M059J (cell line): ENCODE measurements at places on chromosomes 5 and 9. TPM values are rescaled to one million over a fixed set of nuclear protein-coding genes. Genes with fewer than 3 reads are reported as not detected.
A peak's percentile ranks its signal among the peaks of the same experiment; 100 is the strongest.

Gene TERT
- total RNA-seq: 0.62 TPM in 1 of 2 replicates, not detected in the other

Gene TMEM174
- total RNA-seq: not detected in 2 replicates

Gene SLC27A4
- 21.3 and 23.7 TPM in 2 replicates for total RNA-seq

Gene TSSK1B
- not detected in 2 replicates for total RNA-seq

GRCh38 chr5:14276380-14276779, 133.2 kb downstream of the TRIO start:
- no peak for DNase-seq

DNA sequence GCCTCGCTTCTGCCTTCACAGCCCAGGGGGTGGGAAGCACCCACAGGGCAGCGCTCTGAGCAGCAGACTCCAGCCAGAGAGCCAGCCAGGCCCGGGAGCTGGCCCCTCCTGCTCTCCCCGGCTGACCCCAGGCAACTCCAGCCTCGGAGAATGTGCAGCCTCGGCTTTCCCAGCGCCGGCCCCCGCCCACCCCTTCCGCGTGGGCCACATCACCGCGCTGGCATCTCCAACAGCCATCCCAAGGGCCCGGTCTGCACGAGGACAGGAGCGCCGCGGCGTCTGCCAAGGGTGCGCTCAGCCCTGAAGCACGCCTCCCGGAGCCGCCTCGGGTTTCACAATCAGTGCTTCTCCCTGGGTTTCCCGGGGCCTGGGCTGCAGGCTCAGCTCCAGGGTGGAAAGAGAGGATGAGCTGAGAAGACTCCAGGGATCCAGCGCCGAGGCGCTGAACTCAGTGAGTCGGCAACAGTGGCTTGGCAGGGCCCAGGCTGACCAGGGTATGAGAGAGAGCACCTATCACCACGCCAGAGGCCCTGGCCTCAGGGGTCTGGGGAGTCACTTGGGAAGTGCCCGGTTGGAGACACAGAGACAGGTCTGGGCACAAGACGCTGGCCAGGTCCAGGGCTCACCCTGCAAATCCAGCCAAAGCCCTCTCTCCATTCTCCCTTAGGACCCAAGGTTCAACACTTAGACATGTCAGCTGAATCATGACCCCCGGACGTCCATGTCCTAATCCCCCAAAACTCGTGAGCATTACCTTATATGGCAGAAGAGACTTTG, 79.6 kb downstream of the ADAMTS2 start:
- DNase-seq: peak; percentile 93

Gene SMIM3
- 73.1 and 92.7 TPM in 2 replicates for total RNA-seq

DNA sequence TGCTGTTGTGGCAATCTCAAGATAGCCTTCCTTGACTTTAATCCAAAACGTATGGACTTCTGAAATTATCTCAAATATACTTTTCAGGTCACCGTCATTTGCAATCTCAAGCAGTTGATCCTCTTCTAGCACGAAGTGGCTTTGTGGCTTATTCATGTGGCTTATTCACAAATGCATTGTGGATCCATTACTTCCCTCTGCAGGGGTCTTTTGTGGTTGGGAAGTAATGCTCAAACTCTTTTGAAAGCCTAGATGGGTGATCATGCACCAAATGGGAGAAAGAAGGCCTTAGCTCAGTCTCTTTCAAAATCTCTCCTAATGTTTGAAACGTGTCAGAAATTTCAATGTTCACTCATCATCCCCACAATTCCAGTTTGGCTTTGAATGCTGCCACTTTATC, 597.2 kb upstream of the CDH10 start:
- no peak for DNase-seq

Gene LPAR1
- total RNA-seq: 33.3 and 33.8 TPM in 2 replicates

GRCh38 chr9:34562135-34562745, 27.3 kb downstream of the CNTFR start:
- DNase-seq: no peak

- peak; percentile 81 for DNase-seq
Measured at GRCh38 chr5:137199966-137200365, 299.2 kb downstream of the SPOCK1 start.

- DNase-seq: no peak
Measured at GRCh38 chr9:7500521-7500920, 299.1 kb downstream of the DMAC1 start.

Gene MYOT
- total RNA-seq: not detected in 2 replicates

DNA sequence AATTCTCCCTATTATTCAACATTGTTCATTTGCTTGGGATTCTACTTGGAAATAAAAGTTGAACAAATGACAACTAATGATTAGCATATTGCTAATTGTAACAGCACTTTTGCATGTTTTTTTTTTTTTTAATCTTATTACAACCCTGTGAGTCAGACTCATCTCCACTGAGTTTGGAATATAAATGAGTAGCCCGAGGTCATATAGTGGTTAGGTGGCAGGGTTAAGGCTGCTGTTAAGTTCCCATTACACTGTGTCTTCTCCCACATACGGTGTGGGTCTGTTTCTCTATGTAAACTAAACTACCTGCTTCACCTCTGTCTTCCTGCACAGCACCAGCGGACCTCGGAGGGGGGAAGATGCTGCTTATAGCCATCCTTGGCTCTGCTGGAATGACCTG, 92.4 kb downstream of the EQTN start:
- DNase-seq: peak; percentile 86

GRCh38 chr5:9920697-9921096, 290.5 kb upstream of the TAS2R1 start:
- no peak for DNase-seq

Gene TMEM252
- total RNA-seq: not detected in 2 replicates

DNA sequence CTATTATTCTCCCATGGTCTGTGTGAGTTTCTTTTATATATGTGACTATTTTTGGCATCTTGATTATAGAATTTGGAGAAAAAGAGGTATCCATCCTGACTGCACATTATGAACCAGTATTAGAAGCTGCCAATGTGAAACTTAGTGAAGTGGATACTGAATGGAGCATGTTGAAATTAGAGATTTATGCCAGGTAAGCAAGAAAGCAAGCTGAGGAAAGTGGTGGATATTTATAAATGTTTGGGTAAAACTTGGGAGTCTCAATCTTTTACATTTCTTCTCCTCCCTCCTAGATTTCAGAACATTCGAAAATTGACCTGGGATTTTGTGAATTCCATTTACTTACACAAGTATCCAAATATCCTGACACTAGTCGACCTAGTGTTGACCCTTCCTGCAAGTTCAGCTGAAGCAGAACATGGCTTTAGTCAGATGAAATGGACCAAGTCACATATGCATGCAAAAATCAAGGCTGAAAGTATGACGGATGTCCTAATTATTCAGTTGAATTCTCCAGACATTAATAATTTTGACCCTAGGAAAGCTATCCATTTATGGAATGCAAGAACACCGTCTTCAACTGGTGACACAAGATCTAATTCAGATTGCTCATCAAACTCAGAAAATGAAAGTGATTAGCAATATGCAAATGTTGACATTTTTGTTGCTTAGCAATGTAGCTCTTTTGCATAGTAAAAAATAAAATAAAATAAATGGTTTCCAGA, 66.8 kb upstream of the IL7R start:
- DNase-seq: peak; percentile 55

Gene OMD
- total RNA-seq: not detected in 2 replicates

DNA sequence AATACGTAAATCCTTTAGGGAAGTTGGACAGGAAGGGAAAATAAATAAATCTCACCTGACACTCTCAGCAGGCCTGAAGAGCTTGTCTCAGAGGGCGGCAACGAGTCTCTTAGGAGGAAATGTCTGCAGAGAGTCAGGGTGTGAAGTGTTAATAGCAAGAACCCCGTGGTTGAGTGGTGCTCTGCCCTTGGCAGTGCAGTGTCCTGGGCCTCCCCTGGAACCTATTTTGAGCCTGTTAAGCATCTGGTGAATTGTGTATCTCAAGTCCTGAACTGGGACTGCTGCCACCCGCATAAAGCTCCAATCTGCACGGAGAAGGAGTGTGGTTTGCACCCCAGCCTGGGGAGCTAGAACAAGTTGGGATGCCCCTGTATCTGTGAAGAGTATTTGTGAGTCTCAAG, 211.8 kb downstream of the GOLPH3 start:
- no peak for DNase-seq

Gene CDO1
- total RNA-seq: 0.05 and 0.74 TPM in 2 replicates

Gene C7
- total RNA-seq: 0.84 and 7.4 TPM in 2 replicates

Gene CCDC171
- 0.66 and 1.8 TPM in 2 replicates for total RNA-seq

Gene CNTFR
- 0.05 and 0.07 TPM in 2 replicates for total RNA-seq

GRCh38 chr5:126186210-126186609, 237.0 kb upstream of the GRAMD2B start:
- DNase-seq: no peak

- no peak for DNase-seq
Measured at GRCh38 chr9:119852390-119852789, 483.2 kb upstream of the BRINP1 start.

Gene QRFP
- not detected in 2 replicates for total RNA-seq

GRCh38 chr9:129932303-129933151, 97.3 kb downstream of the USP20 start:
- DNase-seq: no peak

Gene MYOZ3
- total RNA-seq: 0.25 and 0.34 TPM in 2 replicates

GRCh38 chr9:15178631-15179030, 128.4 kb downstream of the TTC39B start:
- no peak for DNase-seq

GRCh38 chr9:122192261-122192875, 32.7 kb downstream of the MORN5 start:
- no peak for DNase-seq

- DNase-seq: peak; percentile 69
Measured at GRCh38 chr5:13932561-13932960, 11.9 kb downstream of the DNAH5 start.

DNA sequence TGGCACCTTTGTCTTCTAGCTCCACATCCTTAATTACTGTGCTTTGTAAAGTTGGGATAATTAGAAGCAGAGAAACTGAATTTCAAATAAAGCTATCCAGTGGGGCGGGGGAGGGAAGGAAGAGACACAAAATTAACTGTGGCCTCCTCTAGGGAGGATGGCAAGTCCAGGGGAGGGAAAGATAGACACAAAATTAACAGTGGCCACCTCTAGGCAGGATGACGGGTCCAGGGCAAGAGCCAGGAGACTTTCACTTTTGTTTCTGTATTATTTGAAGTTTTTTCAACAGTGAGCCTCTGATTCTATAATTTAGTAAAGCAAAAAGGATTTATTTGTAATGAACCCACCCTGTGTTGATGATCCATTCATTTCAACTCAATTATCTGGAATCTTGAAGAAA, 335.9 kb downstream of the MSX2 start:
- peak; percentile 26 for DNase-seq

Gene CARTPT
- not detected in 2 replicates for total RNA-seq

Gene PCDHA4
- not detected in 2 replicates for total RNA-seq

- DNase-seq: no peak
Measured at GRCh38 chr9:23321049-23321448, 505.0 kb downstream of the ELAVL2 start.

DNA sequence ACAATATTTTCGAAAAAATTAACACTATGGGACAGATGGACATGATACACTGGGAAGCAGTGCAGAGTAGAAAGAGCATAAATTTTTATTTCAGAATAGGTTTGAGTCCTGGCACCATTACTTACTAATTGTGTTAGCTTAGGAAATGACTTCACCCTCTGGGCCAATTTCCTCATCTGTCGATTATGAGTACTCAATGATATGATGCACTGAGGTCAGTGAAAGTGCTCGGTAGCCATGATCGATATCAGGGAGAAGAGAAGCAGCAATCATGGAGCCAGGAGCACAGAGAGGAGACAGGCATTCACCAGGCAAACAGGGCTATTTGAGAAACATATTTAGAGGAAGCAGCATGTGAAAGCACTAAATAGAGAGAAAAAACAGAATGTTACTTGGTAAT, 29.4 kb downstream of the NR6A1 start:
- no peak for DNase-seq

DNA sequence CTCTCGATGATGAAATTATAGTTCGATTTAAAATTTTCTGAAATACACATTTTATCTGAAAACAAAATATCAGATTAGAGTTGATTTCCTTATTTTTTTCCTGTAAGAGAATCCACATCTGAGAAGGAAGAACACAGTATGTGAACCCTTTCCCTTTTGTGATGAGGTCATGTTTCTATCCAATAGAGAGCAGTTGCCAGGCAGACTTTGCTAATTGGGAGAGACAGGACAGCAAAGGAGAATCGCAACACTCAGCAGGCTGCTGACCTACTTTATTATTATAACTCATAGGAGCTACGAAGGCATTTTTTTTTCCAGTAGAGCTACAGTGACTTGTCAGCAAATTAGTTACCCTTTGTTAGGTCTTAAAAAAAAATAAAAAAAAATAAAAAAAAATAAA, 242.1 kb downstream of the HCN1 start:
- peak; percentile 49 for DNase-seq

Gene ZNF354C
- 0.32 and 0.84 TPM in 2 replicates for total RNA-seq
